ENCODE measurements at places on chromosomes 1 and 21.

DNA sequence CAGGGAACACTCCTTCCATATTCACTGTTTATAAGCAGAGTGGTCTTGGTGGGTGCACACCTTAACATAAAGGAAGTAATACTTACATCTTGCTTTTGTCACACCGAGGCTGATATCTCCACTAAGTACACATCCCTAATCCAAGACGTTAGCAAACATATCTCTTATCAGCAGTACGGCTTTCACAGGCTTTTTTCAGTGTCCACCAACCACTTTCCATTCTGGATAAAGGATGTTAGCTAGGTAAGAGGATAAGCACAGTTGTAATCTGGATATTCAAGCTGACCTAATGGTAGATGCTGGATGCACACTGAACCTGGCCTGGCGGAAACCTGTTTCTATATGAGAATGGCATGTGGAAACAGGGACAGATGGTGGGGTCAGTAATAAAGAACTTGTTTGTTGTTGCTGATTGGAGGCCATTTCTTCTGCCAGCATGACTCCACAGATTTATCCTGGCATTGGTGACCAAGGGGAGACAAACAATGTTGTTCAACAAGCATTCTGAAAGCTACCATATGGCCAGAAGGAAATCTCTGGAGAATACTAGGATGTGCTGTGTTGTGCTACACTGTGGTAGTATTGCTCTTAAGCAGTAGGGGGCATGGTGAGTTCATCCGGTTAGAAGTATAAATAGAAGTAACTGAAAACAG is 416.4 kb downstream of the PTBP2 start:
- peak; percentile 66 for DNase-seq

- no peak for DNase-seq
These were observed 25.9 kb downstream of the DMBX1 start for GRCh38 chr1:46515576-46515975.

DNA sequence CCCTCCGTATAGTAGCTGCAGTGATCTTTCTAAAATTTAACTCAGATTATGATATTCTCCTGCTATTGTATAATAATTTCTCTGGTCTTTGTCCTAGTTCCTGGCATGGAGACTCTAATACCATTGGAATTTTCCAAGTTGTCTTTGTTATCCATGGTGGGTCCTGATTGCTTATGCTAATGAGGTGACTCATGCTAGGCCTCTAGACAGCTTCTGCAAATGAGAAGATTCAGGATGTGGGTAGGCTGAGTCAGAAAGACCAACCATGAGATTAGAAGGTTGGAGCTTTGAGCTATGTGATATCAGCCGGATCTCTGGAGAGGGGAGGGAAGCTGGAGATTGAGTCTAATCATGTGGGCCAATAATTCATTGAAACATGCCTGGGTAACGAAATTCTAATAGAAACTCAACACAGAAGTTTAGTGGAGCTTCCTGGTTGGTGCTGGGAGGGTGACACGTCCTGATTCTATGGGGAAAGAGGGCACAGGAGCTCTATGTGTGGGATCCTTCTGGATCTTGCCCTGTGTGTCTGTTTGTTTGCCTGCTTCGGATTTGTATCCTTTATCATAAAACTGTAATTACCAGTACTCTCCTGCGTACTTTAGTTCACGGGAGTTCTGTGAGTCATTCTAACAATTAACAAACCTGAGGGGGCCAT is 73.2 kb upstream of the CNIH3 start:
- peak; percentile 95 for DNase-seq

GRCh38 chr1:172167796-172168596 is 252.5 kb upstream of the C1orf105 start:
- peak; percentile 85 for DNase-seq

Measured in retinal pigment epithelial cell (primary cell).